MCF 10A (cell line): ENCODE measurements at places on chromosomes 1 and 21. TPM values are rescaled to one million over a fixed set of nuclear protein-coding genes. Genes with fewer than 3 reads are reported as not detected.

DNA sequence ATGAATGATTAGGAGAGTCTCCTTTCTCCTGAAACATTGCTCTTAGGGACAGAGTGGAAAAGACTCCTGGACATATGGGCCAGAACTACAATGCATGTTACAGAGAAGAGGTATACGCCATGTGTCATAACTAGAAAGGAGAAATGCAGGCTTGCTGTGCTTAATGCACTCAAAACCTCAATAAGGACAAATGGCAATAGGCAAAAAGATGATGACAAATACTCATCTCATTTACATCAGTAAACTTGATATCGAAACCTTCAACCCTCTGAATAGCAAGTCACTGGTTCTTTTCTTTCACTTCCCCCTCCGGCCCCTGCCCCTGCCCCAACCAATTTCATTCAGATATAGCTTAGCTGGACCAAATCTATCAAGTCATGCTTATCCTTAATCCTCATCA lies 1.9 kb upstream of the GPR88 start:
- H3K4me1 ChIP-seq, result no peaks in the 10 kb centered on the region
- H3K36me3 ChIP-seq, result no peaks in the 10 kb centered on the region
- H3K27ac ChIP-seq, result no peak overlapping the region
- H3K4me3 ChIP-seq, result no peak overlapping the region
- H3K27me3 ChIP-seq, result peaks cover 47% of the 10 kb centered on the region
- DNase-seq, result no peak

- peak overlapping the region; percentile 45 for H3K4me3 ChIP-seq
- H3K27ac ChIP-seq, result peak overlapping the region; percentile 91
- H3K27me3 ChIP-seq, result no peaks in the 10 kb centered on the region
- H3K36me3 ChIP-seq, result peaks cover 6% of the 10 kb centered on the region
- DNase-seq, result peak; percentile 92
- peaks cover 47% of the 10 kb centered on the region for H3K4me1 ChIP-seq
Observed at GRCh38 chr1:200673952-200674823, 4.5 kb upstream of the DDX59 start.

DNA sequence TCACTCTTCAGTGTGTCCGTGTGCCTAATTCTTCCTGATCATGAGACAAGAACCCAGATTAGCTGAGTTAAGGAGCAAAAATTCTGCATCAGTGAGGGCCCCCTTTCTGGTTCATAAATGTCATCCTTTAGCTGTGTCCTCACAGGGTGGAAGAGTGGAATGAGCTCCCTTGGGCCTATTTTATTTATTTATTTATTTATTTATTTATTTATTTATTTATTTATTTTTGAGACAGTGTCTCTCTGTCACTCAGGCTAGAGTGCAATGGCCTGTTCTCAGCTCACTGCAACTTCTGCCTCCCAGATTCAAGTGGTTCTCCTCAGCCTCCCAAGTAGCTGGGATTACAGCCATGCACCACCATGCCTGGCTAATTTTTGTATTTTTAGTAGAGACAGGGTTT lies 131.7 kb downstream of the PATJ start:
- H3K27ac ChIP-seq, result no peak overlapping the region
- no peaks in the 10 kb centered on the region for H3K4me1 ChIP-seq
- H3K4me3 ChIP-seq, result no peak overlapping the region
- no peaks in the 10 kb centered on the region for H3K27me3 ChIP-seq
- peaks cover 30% of the 10 kb centered on the region for H3K36me3 ChIP-seq

DNA sequence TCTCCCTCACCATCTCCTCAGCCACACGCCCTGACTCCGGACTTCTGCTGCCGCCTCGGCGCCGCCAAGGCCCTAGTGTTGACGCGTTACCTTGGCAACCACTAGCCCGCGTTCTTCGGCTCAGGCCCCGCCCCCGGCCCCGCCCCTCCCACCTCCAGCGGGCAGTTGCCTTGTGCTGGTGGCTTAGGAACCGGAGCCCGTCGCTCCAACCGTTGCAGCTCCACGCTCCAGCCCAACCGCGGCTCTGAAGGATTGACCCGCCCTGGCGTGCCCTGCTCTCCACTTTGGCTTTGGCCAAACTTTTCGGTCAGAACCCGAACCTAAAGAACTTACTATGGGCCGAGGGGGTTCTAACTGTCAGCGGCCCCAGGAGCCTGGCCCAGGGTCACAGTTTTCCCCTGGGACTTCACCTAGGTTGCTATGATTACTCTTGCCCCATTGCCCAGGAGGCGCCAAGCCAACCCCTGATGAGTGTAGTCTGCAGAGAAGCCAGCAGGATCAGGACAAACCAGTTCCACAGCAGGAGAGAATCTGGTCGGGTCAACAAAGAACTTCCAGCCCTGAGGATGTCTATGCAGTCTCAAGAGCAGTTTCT lies at the start of gene CFAP45:
Gene CFAP45, minus strand, starts transcription at position 80 of the 595 bp plus-strand sequence. Its CDS starts 67 bp downstream, at position 13.
- no peak within 1 kb of the TSS for H3K27ac ChIP-seq
- DNase-seq, result peak; percentile 79
- H3K4me1 ChIP-seq, result peaks cover 10% of the 10 kb centered on the region
- no peaks in the 10 kb centered on the region for H3K36me3 ChIP-seq
- no peaks in the 10 kb centered on the region for H3K27me3 ChIP-seq
- peak within 1 kb of the TSS; percentile 60 for H3K4me3 ChIP-seq

- no peaks in the 10 kb centered on the region for H3K36me3 ChIP-seq
- no peak overlapping the region for H3K27ac ChIP-seq
- no peak overlapping the region for H3K4me3 ChIP-seq
- peaks cover 11% of the 10 kb centered on the region for H3K4me1 ChIP-seq
Observed at GRCh38 chr21:45613396-45613795, 30.1 kb upstream of the PCBP3 start.

DNA sequence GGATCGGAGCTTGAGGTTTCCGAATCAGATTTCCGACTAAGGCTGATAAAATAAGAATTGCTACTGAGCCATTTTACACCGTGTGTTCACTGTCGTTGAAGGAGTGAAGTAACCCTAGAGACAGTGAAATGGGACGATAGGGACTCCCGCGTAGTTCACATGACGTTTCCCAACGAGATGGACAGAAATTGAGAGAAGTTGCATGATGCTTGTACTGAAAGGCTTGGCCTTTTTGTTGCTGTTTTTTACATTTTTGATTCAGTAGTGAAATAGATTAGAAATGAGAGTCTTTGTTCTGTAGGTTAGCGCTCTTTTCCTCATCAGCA lies 1.2 kb downstream of the KHDRBS1 start:
- H3K4me3 ChIP-seq, result peak overlapping the region; percentile 98
- H3K27ac ChIP-seq, result peak overlapping the region; percentile 79
- no peak for DNase-seq
- H3K36me3 ChIP-seq, result peaks cover 20% of the 10 kb centered on the region

OLFM3 gene
- total RNA-seq, result not detected in 2 replicates

SLC9C2 gene
- not detected in 2 replicates for total RNA-seq

C1orf87 gene
- not detected in 2 replicates for total RNA-seq
